ENCODE measurements at places on chromosomes 1 and 21. TPM values are rescaled to one million over a fixed set of nuclear protein-coding genes. Genes with fewer than 3 reads are reported as not detected.

Gene PTGFR
- total RNA-seq, result 0.35 TPM

- no peak for DNase-seq
Measured at GRCh38 chr1:202176949-202177927, 16.4 kb upstream of the LGR6 start.

Gene RGSL1
- not detected for total RNA-seq

DNA sequence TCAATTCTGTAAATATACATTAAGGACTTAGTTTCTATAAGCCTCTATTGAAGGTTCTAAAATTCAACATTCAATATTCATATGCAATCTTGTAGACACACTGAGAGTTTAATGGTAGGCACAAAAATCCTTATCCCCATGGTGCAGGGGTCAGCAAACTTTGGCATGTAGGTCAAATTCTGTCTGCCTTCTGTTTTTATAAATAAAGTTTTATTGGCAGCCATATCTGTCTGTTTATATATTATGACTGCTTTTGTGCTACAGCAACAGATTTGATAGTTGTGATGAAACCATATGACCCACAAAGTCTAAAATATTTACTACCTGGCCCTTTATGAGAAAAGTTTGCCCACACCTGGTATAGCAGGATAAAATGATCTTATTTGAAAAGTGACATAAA lies 91.2 kb upstream of the PPIH start:
- DNase-seq, result no peak

DNA sequence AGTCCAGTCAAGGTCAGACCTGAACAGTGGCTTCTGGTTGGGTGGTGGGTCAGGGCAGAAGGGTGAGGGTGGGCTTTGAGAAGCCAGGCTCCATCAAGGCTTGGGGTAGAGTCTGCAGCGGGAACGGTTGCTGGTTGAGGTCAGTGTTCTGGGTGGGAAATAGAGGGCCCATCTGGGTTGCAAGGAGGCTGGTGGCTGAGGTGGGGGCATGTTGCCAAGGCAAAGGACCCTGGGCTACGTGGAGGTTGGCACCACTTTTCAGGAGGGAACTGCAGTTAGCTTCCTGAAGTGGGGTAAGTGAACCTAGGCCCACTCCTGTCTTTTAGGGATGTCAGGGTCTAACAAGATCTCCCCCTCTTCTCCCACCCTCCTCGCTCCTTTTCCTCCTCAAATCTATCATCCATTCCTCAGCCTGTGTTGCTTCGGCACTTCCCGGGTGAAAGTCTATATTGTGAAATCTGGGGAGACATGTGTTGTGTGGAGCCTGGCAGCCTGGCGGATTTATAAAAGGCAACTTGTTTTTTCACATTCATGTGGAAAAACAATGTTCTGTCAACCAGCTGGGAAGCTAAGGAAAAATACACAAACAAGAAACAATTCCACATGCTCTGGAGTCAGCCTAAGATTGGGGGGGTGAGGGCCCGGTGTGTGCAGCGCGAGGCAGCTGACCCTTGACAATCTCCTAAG lies 1.5 kb downstream of the IL22RA1 start:
- no peak for DNase-seq

Gene MIXL1
- not detected for total RNA-seq

GRCh38 chr21:44866780-44867179 lies 6.7 kb downstream of the PTTG1IP start:
- DNase-seq, result no peak

DNA sequence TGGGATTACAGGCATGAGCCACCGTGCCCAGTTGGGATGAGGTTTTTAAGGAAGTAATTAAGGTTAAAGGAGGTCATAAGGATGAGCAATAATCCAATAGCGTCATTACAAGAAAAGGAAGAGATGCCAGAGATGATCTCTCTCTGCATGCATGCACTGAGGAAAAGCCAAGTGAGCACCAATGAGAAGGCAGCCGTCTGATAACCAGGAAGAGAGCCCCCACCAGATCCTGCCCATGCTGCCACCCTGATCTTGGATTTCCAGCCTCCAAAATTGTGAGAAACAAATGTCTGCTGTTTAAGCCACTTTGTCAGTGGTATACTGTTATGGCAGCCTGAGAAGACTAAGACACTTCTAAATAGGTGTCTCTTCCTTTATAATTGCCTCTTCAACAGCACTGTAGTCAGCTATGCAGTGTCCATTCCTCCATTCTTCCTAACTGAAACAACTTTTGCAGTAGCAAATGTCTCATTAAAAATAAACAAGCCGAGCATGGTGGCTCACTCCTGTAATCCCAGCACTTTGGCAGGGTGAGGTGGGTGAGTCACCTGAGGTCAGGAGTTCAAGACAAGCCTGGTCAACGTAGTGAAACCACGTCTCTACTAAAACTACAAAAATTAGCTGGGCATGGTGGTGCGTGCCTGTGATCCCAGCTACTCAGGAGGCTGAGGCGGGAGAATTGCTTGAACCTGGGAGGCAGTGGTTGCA lies 216.2 kb upstream of the RUNX1 start:
- DNase-seq, result no peak

All from colonic mucosa (tissue), 4 donors.